CD4-positive, alpha-beta T cell treated with Interleukin-15 for 4 hours (primary cell): ENCODE measurements at places on chromosomes 16 and 17.

DNA sequence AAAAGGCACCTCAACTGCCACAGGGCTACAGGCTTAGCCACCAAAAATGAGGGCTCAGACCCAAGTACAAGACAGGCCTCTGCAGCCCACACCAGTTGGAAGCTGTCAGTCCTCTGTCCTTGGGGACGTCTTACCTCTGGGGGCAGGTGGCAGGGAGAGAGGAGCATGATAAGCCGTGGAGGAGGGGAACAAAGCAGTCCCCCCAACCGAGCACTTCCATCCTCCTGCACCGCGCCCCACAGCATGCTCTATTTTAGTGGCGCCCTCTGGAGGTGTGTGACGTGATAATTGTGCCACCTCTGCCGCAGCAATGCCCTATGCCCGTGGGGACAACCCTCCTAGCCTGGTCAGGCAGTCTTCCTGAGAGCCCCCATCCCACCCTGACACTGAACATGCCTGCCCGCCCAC is 13.6 kb downstream of the G6PC3 start:
- no peak for DNase-seq

- no peak for DNase-seq
These were observed 4.0 kb upstream of the CD68 start for GRCh38 chr17:7575481-7575883.

DNA sequence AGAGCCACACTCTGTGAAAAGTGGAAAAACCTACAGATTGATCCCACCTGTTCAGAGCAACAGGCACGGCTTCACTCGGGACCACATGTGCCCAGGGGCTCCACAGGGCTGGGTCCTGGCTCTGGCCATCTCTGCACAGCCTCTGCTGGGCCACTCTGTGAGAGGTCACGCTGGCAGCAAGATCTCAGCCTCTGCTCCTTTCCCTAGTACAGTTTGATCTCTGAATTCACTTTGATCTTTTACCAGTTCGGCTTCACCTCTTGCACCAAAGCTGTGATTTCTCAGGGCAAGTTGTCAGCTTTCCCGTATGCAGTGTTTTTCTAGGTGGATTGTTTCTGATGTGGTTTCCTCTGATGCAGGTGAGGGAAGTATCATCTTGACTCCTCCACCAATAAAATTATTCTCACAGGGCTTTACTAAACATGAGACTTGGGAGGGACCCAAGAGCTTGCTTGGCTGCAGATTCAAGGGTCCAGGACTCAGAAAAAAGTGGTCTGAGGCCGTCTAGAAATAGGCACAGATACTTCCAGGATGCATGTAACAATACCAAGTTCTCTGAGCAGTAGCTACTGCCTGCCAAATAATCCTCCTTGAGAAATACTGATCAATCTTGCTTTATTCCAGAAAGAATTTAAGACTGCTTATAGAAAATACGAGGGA is 24.0 kb upstream of the ALDH3A1 start:
- peak; percentile 59 for DNase-seq

DNA sequence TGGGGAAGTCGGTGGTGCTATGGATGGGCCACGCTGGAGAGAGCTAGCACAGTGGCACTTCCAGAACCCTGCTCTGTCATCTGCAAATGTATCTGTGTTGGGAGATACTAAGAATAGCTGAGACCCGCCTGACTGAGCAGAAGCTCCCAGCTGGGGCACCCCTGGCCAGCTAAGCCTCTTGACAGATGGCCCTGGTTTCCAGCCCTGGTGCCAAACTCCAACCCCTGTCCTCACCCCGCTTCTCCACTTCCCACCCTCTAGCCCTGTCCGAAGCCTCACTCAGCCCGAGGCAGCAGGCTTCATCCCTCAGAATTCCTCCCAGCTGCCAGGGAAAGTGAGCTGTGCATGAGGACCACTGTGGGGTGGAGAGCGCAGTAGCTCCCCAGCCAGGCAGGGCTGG is 124.4 kb downstream of the CCDC144A start:
- no peak for DNase-seq

DNA sequence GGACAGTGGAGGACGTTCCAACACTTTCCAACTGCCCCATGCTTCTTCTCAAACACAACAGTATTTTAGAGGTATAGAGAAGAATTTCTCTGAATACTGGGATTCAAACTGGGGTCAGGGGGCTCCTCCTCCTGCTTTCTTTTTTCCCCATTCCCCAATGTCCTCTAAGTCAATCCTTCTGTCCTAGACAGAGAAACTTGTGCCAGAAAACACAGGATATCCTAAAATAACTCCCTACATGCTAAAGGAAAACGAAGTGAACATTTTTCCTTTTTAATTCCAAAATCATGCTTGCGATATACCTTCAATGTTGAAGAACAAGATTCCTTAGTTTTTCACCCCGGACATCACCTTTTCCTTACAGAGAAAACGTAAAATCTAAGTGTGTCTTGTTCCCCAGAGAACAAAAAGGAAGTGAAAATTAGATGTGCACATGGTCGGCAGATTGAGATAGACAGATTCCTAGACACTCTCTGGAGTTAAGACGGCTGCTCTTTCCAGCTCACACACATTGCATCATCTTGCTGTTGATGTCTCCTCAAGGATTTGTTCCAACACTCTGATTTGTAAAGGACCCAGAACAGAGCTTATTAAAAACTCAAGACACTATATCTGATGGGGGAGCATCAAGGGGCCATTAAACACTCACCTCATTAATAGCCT is 228.2 kb downstream of the GRIN2A start:
- no peak for DNase-seq

DNA sequence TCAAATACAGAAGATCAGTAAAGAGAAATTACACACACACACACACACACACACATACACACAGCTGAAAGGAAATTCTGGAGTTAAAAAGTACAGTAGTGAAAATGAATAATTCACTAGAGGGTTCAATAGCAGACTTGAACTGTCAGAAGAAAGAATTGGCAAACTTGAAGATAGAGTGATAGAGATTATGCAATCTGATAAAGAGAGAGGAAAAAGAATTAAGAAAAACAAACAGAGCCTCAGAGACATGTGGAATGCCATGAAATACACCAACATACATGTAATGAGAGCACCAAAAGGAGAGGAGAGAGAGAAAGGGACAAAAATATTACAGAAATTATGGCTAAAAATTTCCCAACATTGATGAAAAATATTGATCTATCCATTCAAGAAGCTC is 60.7 kb downstream of the MMD start:
- DNase-seq = no peak

- peak; percentile 26 for DNase-seq
These were observed 50.6 kb downstream of the MARF1 start for GRCh38 chr16:15592324-15592723.

GRCh38 chr17:66115246-66115645 is 76.7 kb downstream of the CEP112 start:
- DNase-seq = no peak

- no peak for DNase-seq
These were observed 7.2 kb downstream of the SOCS7 start for GRCh38 chr17:38358586-38359513.

- no peak for DNase-seq
These were observed 22.1 kb downstream of the RFFL start for GRCh38 chr17:35041390-35041789.

DNA sequence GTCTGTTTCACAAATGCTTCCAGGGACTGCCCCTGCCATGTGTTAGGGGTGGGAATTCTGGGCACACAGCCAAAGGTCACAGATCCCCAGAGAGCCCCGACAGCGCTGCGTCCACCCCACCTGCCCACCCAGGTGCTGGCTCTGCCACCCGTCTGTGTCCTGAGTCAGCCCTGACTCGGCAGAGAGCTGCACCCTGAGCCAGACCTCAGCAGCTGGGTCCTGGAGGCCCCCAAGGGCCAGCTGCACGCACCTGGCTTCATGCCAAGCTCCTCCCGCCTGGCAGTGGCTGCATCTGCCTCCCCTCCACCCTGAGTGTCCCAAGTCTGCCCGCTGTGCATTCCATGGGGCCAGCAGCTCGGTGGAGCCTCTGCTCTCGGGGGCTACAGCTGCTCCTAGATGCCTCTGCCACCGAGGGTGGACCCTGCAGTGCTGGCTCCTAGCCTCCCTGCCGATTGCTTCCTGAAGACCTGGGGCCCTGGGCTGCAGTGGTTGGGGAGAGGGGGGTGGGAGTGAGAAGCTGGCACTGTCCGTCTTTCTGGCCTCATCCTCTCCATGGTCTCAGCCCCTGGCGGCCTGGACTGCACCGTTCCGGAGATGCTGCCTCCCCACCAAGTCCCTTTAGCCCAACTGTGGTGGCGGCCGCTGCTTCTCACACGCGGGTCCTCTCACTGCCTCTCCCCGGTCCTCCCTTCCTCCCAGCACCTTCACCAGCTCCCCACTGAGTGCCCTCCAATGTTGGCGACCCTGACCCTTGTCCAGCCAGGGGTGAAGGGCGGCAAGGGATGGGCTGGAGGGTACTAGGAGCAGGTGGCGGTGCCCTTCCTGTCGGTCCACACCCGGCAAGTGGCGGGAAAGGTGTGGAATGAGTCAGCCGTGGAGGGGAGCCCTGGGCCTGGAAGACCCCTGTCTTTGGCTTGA is 3.0 kb downstream of the SECTM1 start:
- DNase-seq = no peak

DNA sequence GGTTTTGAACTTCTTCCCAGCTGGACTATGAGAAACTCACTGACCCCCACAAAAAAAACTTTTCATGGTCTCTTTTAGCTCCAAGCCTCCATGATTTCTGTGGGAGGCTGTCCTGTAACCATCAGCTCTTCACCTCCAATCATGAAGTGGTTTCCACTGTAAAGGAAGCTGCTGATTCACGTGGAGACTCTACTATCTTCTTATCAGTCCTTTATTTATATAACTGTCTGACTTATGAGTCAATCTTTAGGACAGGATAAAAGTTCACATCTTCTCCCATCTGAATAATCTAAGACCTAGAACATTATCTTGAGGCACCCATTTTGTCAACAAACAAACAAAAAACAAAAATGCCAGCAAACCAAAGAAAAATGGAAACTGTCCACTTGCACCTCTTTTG is 409.9 kb downstream of the SLC39A11 start:
- DNase-seq = no peak

- no peak for DNase-seq
These were observed 44.3 kb downstream of the ELAC2 start for GRCh38 chr17:12973496-12974004.

- no peak for DNase-seq
These were observed 274.1 kb downstream of the SEC14L1 start for GRCh38 chr17:77414811-77415400.

GRCh38 chr17:43817826-43818225 is 15.1 kb downstream of the MPP3 start:
- DNase-seq = no peak

DNA sequence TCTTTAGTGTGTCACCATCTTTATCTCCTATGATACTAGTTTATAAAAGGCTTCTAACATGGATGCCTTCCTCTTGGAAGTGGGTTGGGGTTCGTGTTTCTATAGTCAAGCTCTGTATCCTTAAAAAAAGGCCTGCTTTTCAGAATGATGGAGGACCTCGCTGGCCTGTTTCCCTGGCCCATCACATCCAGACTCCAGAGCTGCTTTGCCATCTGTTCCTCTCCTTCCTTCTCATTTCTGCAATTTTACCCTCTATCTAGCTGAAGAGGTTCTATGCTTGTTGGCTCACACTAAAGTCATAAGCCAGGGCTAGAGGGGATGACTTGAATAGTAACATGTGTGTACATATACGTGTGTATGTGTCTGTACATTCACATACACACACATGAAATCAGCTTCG is 450.8 kb upstream of the HSBP1 start:
- DNase-seq = no peak

- no peak for DNase-seq
These were observed 8.3 kb downstream of the NME3 start for GRCh38 chr16:1762879-1763520.

DNA sequence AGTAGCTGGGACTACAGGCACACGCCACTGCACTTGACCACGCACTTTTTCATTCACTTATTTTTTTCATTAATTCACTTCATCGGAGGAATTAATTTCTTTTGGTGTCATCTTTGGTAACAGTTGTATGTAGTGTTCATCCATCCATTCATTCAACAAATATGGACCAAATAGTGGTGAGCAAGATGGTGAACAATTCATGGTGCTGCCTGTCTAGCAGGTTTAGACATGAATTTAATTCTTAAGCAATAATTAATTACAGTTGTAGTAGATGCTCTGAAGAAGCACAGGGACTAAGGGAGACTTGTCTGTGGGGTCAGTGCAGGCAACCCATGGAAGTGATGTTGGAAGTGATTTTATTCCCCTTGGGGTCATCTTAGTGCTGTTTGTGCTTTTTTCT is 22.4 kb downstream of the GDE1 start:
- no peak for DNase-seq

- DNase-seq = no peak
These were observed 63.8 kb upstream of the RCVRN start for GRCh38 chr17:9968881-9969280.

DNA sequence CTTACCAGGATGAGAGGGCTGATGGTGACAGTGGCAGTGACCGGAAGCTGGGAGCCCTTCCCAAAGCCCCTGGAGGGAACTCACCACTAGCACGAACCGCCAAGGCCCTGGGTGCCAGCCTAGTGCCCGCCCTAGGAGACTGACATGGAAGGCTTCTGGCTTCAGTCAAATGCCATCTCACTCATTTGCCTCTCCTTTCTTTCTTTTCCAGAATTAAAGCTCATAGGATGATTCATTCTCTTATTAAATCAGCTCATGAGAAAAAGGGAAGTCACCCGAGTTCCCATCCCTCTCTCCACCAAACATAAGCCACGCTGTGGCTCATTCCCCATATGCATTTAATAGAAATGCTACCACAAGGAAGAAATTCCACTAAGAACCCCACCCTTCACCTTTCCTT is 12.1 kb downstream of the CUEDC1 start:
- no peak for DNase-seq

DNA sequence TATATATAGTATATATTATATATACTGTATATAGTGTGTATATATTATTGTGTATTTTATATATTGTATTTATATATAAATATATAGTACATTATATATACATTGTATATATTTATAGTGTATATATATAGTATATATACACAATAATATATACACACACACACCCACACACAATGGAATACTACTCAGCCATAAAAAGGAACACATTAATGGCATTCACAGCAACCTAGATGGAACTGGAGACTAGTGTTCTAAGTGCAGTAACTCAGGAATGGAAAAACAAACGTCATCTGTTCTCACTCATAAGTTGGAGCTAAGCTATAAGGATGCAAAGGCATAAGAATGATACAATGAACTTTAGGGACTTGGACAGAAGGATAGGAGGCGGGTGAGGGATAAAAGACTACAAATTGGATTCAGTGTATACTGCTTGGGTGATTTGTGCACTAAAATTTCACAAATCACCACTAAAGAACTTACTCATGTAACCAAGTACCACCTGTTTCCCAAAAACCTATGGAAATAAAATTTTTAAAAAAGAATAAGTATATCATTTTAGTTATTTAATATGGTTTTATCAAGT is 201.9 kb upstream of the CDH11 start:
- no peak for DNase-seq

GRCh38 chr17:48439875-48440505 is 10.0 kb upstream of the SKAP1 start:
- peak; percentile 78 for DNase-seq
